ENCODE measurements at places on chromosomes 2 and 18.

GRCh38 chr2:166485558-166486178 lies 8.4 kb downstream of the SCN7A start:
- DNase-seq = no peak

GRCh38 chr2:169795181-169795580 lies 3.5 kb upstream of the SSB start:
- DNase-seq = no peak

DNA sequence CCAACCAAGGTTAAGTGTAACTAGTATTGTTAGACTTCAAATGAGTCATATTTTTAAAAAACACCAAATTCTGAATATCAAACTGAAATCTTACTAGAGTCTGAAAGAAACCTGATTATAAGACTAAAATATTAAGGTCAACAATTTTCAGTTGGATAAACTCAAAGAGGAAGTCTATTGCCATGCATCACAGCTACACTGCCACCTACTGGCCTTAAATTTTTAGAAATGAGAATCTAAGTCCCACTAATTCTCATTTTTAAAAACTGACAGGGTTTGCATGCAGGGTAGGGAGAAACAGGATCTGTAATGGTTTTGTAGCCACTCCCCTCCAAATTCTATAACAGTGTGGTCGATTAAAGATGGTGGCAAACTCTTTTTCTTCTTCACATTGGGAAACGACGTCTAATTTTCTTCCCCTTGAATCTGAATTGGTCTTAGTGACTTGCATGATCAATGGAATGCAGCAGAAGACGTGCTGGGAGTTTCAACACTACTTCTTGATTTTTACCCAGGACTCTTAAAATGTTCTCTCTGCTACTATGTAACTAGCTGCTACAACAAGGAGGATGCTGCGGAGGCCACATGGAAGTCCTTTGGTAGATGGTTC lies 176.1 kb upstream of the SESTD1 start:
- no peak for DNase-seq

DNA sequence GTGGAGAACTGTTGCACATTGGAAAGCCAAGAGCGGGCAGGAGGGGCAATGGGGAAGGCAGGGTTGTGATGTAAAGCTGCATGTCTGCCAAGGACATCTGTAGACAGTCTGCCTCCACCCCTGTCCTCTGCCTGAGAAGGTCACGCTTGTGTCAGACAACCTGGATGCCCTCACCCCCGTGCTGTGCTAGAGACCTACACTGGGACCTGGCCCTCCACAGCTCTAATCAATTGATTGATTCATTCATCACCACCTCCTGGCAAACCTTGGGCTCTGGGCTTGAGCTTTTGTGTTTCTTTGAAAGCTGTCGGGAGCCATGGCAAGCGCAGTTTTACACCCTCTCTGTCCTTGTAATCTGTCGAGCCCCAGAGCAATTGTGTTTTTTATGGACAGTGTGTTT lies 41.1 kb downstream of the MARCO start:
- no peak for DNase-seq

DNA sequence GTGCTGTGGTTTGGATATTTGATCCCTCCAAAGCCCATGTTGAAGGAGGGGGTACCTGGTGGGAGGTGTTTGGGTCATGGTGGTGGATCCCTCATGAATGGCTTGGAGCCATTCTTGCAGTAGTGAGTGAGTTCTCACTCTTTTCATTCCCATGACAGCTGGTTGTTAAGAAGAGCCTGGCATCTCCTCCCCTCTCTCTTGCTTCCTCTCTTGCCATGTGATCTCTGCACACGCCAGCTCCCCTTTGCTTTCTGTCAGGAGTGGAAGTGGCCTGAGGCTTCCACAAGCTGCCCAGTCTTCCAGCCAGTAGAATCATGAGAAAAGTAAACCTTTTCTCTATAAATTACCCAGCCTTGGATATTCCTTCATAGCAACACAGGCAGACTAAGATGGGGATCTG lies 8.6 kb downstream of the ADD2 start:
- no peak for DNase-seq

DNA sequence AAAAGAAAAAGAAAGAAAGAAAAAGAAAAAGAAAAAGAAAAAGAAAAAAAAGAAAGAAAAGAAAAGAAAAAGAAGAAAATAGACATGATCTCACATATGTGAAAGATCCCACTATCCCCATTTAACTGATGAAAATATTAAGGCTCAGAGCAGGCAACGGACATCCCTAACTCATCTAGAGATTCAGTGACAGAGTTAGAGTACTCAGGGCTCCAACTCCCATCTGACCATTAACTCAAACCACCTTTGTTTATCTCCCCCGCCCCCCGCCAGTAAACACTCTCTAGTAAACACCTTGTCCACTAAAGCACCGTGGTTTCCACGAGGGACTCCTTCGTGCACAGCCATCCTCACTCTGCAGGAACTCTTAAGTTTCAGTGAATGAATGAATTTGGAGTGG lies 142.9 kb downstream of the TGIF1 start:
- DNase-seq = no peak
